ENCODE measurements at places on chromosomes 13 and 19. TPM values are rescaled to one million over a fixed set of nuclear protein-coding genes. Genes with fewer than 3 reads are reported as not detected.

DNA sequence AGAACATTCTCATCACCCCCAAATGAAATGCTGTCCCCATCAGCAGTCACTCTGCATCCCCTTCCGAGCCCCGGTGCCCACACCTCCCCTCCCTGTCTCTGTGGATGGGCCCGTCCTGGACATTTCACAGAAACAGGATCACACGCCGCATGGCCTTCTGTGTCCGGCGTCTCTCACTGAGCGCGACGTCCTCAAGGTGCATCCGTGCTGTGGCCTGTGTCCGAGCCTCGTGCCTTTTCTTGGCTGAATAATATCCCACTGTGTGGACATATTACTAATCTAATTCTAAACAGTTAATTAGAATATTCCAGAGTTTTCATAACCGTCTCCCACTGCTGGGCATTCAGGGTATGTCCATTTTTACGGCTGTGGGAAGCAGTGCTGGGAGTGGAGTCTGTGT is 8.7 kb downstream of the NDUFS7 start:
- no peak for DNase-seq

DNA sequence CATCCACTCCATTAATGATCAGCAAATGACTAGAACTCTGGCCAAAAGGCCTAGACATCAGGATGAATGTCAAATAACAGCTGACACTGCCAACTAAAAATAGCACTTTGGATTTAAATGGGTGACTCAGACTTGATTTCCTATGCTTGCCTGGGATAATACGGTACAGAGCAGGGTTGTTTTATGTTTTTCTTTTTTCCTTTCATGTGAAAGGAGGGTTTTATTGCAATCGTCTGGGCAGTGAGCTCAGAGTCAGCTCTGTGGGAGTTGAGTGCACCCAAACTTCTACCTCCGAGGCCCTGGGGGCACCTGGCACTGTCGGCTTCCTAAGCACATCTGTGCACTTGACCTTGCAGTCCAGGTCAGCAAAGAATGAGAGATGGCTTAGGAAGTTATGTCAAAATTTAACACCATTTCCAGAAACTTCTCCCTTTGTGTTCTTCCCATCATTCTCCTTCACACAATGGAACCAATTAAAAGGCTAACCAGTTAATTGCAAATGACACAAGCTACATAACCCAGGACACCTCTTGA is 134.1 kb downstream of the LACC1 start:
- no peak for DNase-seq

- DNase-seq: no peak
These were observed 74.1 kb downstream of the SHISA2 start for GRCh38 chr13:25977671-25978070.

DNA sequence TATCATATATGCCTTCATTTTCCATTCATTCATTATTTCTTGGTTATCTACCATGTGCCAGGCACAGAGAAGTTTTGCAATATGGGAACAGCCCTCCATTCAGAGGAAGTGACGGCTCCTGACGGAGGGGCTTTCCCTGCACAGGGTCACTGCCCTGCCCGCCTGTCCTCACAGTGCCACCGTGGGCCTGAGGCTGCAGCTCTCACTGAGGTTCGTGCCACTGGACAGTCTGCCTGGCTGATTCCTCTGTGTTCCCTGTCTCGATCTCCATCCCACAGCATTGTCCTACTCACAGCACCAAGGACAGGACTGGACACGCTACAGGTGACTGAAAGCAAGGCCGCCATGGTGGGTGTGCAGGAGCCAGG is 92.7 kb downstream of the TSHZ3 start:
- DNase-seq: no peak

- DNase-seq: no peak
These were observed 184.6 kb upstream of the IRS2 start for GRCh38 chr13:109971006-109971405.

DNA sequence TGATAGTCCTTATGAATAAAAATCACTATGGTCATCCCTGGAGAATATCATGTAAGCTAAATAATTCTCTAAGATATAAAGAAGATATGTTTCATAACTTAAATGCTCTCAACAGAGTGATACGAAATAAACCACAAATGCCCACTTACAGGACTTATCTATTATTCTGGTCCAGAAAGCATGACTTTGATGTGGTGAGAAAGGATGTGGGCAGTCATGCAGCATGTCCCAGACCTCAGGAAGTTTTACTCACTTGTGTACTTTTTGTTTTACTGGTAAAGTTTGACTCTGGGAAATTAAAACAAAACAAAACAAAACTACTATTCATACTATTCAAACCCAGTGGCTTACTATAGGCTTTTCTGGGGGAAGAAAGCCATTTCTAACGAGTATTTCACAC is 483.2 kb upstream of the SLITRK6 start:
- DNase-seq: no peak

The IRS2 gene
- 60.9 TPM for total RNA-seq

The CEACAM5 gene
- not detected for total RNA-seq

The RASAL3 gene
- 2.9 TPM for total RNA-seq

The TUBA3C gene
- total RNA-seq: not detected

The ZFP28 gene
- 14.1 TPM for total RNA-seq

The PRR12 gene
- 15.1 TPM for total RNA-seq
